ENCODE measurements at places on chromosomes 16 and 17.
A peak's percentile ranks its signal among the peaks of the same experiment; 100 is the strongest.

DNA sequence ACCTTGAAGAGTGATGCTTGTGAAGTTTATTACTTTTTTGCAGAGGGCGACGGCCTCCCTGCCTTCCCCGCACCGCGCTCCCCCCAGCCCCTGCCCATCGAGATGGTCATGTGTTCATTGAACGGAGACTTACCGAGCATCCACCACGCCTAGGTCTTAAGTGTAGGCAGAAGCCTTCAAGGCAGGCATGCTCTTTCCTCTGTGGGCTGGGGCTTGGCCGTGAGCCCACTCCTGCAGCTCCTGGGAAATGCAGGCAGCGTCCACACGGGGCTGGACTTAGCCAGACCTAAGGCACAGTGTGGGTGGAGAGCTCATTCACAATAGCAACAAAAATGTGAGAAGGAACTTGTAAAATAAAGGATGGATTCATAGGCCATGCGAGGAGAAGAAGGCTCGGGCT, 19.2 kb downstream of the RNF213 start:
- no peak for DNase-seq

GRCh38 chr16:17258848-17259713, 211.7 kb downstream of the XYLT1 start:
- DNase-seq: no peak

- DNase-seq: no peak
Observed at GRCh38 chr16:86910161-86910769, 331.9 kb downstream of the FOXL1 start.

DNA sequence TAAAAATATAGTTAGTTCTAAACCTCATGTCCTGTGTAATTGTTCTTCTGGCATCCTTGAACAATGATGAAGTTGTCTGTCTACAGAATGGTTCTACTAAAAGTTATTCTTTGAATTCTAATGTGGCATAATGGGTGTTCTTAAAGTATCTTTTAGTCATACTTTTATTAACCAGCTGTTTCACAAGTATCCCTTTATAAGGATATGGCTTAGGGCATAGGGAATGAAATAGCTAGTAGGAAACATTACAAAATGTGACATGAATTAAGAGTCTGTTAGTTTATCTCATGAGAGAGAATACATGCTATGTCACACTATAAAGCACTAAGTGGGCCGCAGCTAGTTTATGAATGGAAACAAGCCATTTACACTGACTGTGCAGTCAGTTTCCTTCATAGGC, 26.3 kb upstream of the CAPNS2 start:
- DNase-seq: no peak

DNA sequence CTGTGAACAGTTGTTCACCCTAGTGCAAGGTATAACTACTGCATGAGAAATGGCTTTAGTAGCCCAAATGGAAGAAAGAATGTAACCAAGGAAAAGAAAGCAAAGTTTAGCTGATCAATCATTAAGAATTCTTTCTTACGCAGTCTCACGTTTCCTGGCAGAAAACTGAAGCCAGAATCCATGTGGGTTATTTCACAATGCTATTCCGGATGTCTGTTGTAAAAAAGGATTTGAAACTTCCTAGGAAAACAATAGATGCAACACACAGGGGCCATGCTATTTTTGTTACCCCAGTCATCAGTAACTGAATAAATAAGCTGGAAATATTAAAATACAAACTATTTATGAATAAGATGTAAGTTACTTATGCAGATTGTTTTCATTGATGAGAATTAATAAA, 802.5 kb downstream of the CDH8 start:
- no peak for DNase-seq

- DNase-seq: no peak
Observed at GRCh38 chr16:17275076-17276009, 195.4 kb downstream of the XYLT1 start.

DNA sequence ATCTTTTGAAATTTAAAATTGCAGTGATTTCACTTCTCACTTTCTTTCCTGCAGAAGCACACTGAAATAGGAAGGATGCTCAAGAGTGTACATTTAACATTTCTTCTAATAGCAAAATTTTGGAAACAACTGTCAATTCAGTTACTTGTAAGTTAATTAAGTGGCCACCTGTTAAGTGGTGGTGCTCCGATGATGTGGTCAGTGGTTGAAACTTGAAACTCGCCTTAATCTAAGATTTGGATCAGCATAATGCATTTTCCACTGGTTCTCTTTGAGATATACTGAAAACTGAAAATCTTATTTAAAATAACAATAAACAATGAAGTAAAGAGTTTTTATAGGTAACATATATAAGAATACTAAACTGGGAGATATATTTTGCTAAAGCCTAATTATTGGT, 7.0 kb upstream of the MYH8 start:
- no peak for DNase-seq

DNA sequence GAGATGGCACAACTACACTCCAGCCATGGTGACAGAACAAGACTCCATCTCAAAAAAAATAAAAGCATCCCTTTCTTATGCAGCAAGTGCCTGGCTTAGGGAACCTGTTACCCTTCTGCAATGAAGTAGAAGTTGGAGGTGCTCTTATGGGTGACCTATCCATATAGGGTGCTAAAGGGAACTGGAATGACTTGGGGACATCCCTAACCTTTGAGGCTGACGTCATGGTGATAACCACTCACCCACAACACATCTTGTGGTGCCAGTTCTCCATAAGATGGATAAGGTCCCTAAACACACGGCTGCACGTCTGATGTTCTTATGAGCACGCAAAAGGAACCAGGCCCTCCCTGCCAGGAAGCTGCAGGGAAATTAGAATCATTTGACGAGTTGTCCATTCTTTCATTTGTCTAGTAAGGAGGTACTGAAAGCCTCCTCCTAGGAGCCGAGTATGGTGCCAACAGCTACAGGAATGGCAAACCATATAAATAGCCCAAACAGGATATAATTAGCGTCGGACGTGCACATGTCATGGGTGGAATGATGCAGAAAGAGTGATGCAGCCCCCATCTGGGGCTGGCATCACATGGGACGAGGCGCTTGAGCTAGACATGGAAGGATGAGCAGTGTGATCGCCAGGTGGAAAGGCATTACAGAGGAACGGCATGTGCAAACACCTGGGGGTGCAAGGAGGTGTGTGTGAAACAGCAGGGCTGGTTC, 52.5 kb downstream of the ARHGAP27 start:
- DNase-seq: no peak

- DNase-seq: no peak
Observed at GRCh38 chr17:58319173-58320162, 9.1 kb downstream of the TSPOAP1 start.

DNA sequence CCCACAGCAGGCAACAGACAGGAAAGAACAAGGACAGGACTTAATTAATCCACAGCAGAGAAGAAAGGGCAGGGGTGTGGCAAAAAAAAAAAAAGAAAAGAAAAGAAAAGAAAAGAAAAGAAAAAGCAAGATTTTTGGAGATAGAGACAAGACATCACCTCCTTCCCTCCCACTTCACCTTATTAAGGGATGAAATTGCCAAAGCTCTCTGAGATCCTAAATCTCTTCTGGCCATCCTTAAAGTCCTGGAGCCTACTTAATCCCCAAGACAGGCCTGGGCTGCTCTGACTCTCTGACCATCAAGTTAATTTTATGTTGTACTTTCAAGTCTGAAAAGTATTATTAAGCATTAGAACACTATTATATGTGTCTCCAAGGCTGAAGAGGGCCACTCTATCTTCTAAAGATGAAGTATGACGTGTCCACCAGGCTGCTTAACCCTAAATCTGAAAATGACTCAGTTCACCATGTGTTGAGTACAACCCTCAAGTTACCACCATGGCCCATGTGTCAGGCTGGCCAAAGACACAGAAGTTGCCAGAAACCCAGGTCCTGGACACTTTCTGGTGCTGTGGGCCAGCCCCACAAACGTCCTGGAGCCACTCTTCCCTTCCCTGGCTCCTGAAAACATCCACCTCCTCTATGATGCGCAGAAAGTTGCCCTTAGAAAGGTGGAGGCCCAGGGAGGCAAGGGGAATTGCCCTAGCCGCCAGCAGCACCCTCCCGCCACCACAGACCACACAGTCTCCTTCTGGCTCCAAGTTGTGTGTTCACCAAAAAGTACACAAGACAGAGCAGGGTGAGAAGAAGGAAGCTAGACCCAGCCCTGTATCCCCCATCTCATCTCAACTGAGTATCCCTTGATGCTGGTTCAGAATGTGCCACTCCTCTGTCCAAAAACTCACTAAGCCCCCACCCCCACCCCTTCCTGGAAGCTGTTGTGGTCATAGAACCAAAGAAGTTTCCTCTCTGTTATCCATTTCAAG, 2.7 kb downstream of the SOCS1 start:
- no peak for DNase-seq

GRCh38 chr16:73553941-73554660, 506.2 kb upstream of the ZFHX3 start:
- DNase-seq: no peak

DNA sequence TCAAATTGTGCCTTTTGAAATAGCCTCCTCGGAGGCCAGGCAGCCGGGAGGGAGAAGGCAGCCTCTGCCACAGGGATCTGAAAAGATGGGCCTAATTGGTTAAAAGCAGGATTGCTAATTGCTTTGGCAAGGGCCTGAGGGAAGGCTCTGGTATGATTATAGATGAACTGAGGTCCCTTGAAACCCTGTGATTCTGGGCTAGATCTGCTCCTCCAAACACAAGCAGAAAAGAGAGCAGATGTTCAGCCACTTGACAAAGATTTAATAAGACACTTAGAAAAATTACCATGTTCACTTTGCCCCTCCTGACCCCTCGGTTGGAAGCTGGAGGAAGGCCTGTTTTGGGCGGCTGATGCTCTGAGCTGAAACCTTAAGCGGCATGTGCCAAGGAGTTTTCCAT, 209.5 kb upstream of the MPHOSPH6 start:
- DNase-seq: no peak

DNA sequence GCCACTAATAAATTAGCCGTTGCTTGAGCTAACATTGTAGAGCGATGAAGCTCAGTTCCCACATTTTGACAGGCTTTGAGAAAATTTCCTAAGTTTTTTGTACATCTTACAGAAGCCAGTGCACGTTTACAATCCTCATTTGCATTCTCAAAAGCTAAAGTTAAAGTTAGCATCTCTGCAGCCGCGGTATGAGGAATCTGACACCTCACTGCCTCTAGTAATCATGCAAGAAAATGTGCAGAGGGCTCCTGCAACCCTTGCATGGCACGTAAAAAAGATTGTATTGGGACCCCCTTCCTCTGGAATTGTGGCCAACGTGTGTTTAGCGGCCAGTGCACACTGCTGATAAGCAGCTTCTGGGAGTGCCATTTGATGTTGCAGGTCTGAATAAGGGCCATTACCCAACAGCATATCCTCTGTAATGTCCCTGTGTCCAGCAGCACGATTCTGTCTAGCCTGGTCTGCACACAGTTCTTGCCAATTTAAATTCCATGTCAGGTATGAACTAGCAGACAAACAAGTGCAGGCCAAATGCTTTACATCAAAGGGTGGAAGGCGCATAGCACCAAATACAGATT, 12.4 kb upstream of the ZNF689 start:
- no peak for DNase-seq

GRCh38 chr17:54992797-54993639, 24.5 kb downstream of the STXBP4 start:
- no peak for DNase-seq

DNA sequence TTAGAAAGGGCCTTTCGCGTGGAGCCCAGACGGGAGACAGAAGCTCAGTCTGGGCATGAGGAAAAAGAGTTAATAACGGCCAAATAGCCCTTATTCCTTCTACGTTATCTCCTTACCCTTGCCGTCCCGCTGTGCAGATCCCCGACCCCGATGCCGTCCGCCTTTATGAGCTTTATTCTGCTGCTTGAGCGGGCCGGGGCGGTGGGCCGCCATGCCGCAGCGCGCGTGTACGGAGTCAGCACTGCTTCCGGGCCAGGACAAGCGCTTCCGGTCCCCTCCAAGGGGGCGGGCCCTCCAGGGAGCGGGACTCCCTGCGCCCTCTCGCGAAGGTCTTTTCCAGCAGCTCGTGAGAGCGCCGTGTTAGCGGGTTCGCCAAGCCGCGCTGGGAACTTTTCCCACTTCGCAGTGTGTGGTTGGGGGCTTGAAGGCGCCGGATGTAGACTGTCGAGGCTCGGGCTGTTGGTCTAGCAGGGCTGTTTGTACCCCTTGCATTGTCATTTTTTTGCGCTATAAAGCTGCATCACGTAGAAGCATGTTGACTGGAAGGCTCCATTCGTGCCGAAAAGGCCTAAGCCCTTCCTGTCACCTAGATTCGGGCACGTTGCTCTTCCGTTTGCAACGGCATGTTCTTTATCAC, at the start of gene TSR1:
TSS of gene TSR1 (minus strand) at position 243 of the 637 bp plus-strand sequence. CDS start at position 213, 30 bp downstream.
- DNase-seq: peak; percentile 46

DNA sequence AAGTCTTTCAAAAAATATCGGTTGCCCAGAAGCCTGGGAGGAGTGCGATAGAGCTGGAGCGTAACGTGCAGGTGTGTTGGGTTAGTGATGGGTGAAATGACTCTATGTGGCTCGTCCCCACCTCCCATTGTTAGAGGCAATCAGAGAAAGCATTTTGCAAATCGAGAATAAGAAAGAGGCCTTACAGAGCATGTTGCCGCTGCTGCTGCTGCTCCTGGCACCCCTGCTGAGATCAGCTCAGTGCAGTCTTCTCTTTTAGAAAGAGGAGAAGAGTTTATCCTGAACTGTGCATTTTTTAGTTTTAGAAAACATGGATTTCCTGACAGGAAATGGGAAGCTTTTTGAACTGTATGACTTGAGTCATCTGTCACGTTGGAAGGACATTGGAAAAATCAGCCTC, 774.5 kb upstream of the RBFOX1 start:
- no peak for DNase-seq

- DNase-seq: no peak
Observed at GRCh38 chr17:46202424-46202823, 9.2 kb upstream of the KANSL1 start.

DNA sequence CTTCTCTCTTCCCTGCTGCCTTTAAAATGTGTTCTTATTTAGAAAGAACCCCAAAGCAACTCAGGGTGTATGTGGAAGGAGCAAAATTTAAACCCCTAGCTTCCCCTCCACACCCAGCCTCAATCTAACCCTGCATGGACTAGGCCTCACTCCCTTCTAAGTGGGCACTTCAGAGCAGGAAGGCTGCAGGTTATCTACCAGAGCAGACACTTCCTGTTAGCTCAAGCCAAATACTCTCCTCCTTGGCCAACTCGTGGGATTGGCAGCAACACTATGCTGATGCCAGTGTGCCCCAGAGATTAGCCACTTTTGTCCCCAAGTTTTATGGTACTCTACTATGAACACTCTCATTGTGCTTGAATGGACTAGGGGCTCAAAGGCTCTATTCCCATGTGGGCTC, 35.6 kb downstream of the CCDC42 start:
- DNase-seq: no peak

DNA sequence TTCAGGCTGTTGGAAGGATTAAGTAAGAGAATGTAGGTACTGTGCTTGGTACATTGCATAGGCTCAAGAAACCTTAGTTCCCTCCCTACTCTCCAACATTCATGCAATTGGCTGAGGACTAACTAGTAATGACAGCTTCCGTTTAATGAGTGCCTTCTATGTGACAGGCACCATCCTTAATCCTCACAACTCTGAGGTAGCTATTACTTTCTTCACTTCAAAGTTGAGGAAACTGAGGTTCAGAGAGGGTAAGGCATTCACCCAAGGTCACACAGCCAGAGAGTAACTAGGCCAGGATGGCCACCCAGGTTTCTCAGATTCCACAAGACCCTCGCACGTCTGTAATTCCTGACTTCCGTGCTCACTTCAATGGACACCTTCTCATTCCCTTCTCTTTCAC, 22.2 kb downstream of the UNC119 start:
- no peak for DNase-seq

GRCh38 chr17:16418685-16419068, 3.3 kb downstream of the TRPV2 start:
- DNase-seq: no peak

GRCh38 chr17:74968361-74968780, 4.2 kb downstream of the HID1 start:
- no peak for DNase-seq

- DNase-seq: no peak
Observed at GRCh38 chr16:86366481-86366880, 143.8 kb upstream of the FOXF1 start.
